ENCODE measurements at places on chromosomes 13 and 19. TPM values are rescaled to one million over a fixed set of nuclear protein-coding genes. Genes with fewer than 3 reads are reported as not detected.

Gene ATXN8OS
- not detected for total RNA-seq

Gene ZNF536
- total RNA-seq = 0.41 TPM

GRCh38 chr19:46347985-46348384 lies 1.1 kb downstream of the PPP5C start:
- no peaks in the 10 kb centered on the region for H3K27me3 ChIP-seq
- peak overlapping the region; percentile 99 for H3K4me3 ChIP-seq
- DNase-seq = no peak
- H3K4me1 ChIP-seq = peaks cover 49% of the 10 kb centered on the region

Gene DCT
- 0.27 TPM for total RNA-seq

Gene ZNF208
- total RNA-seq = 7.7 TPM

- H3K4me1 ChIP-seq = no peaks in the 10 kb centered on the region
- no peak for DNase-seq
Measured at GRCh38 chr19:3733549-3734309, 25.5 kb downstream of the TJP3 start.

DNA sequence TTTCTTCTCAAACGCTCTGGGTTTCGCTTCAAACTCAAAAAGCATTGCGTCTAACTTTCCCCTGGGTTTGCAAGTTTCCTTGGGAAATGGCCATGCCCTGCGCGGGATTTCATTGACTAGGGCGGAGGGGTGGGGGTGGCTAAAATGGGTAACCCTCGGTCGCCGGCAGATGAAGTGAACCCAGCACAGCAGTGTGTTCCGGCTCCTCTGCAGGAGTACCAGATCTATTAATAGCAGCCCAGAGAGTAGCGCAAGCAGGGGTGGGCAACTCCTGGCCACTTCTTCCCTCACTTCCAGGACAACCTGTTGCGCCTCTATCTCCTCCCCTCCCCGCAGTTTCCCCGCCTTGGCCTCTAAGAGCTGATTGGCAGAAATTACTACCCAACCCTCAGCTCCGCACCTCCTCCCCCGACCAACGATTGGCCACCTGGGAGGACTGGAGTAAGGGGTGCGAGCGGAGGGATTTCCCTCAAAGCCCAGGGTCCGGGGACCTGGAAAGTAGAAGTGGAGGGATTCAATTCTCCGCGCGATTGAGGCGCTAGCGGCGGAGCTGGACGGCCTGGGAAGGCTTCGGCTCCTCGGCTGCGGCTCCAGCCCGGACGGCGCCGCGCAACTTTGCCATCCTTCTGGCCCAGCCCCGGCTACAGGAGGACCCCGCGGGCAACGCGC lies at the start of gene FREM2:
Gene FREM2, plus strand, starts transcription at position 501 of the 669 bp plus-strand sequence. CDS start 268 bp downstream, outside the sequence.
- peak within 1 kb of the TSS; percentile 60 for H3K4me3 ChIP-seq
- no peak for DNase-seq
- H3K4me1 ChIP-seq = peaks cover 18% of the 10 kb centered on the region
- H3K27ac ChIP-seq = no peak within 1 kb of the TSS
- no peaks in the 10 kb centered on the region for H3K36me3 ChIP-seq
- no peaks in the 10 kb centered on the region for H3K27me3 ChIP-seq

- peak overlapping the region; percentile 99 for H3K4me3 ChIP-seq
- peak; percentile 37 for DNase-seq
- H3K27ac ChIP-seq = peak overlapping the region; percentile 90
Measured at GRCh38 chr19:37594982-37595382, 306 bp downstream of the ZNF540 start.

Gene SELENOV
- total RNA-seq = not detected

- H3K27ac ChIP-seq = no peak overlapping the region
- no peaks in the 10 kb centered on the region for H3K4me1 ChIP-seq
- no peaks in the 10 kb centered on the region for H3K36me3 ChIP-seq
Measured at GRCh38 chr19:19749117-19749907, 16.4 kb upstream of the ZNF14 start.

Gene SLC10A2
- not detected for total RNA-seq

DNA sequence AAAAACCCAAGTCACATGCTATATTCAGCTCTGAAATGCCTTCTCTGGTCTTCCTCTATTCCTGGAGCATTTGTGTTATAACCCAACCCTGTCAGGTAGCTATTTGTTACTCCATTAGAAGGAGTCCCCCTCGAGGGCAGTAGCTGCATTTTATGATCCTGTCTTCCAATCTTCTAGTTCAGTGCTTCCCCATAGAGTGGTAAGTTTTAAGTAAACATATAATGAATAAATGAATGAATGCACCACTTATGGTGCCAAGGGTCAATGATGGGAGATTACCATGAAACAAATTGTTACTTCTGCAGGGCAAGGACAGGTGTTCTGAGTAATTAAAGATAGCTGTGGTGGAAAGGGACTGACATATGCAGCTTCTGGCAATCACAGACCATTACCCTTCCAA lies 4.0 kb downstream of the RASL11A start:
- H3K36me3 ChIP-seq = no peaks in the 10 kb centered on the region
- H3K4me1 ChIP-seq = peaks cover 14% of the 10 kb centered on the region
- H3K4me3 ChIP-seq = no peak overlapping the region

DNA sequence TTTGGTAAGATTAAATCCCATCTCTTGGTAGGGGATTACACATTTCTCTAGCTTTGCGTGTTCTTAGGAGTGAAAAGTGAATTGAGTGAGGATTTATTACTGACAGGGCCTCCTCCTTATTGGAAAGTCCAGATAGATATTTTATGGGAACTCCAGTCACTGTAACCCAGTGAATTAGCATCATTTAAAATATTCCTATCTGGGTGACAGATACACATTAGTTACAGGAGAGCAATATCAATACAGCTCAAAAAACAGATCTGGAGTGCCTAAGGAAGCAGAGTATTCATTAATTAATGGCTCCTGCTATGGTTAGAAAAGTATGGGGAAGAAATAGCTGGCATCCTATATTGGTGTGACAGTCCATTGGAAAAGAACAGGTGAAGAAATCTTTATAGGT lies 248.2 kb downstream of the SLITRK6 start:
- H3K36me3 ChIP-seq = no peaks in the 10 kb centered on the region
- no peak overlapping the region for H3K27ac ChIP-seq
- no peaks in the 10 kb centered on the region for H3K4me1 ChIP-seq
- DNase-seq = no peak

DNA sequence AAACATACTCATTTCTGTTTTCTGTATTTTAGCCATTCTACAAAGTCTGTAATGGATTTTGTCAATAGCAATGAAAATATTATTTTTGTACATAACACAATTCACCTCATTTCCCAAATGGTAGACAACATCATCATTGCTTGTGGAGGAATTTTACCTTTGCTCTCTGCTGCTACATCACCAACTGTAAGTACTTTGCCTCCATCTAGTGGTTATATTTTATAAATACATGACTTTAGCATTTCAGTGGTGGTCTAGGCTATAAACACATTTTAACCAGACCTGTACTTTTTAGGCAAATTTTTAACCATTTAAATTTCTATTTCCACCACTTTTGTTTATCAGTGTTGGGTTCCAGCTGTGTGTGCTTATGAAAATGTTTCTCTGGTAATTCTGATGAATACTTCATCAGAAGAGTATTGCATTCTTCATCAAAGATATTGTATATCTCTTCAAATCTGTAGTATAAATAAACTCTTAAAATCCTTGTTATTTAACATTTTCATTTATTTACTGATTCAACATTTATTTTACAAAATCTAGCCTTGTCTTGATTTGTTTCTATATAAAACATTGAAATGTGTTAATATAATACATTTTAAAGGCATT lies 222.4 kb downstream of the NBEA start:
- no peaks in the 10 kb centered on the region for H3K36me3 ChIP-seq
- no peak overlapping the region for H3K4me3 ChIP-seq
- no peaks in the 10 kb centered on the region for H3K27me3 ChIP-seq
- no peaks in the 10 kb centered on the region for H3K4me1 ChIP-seq

DNA sequence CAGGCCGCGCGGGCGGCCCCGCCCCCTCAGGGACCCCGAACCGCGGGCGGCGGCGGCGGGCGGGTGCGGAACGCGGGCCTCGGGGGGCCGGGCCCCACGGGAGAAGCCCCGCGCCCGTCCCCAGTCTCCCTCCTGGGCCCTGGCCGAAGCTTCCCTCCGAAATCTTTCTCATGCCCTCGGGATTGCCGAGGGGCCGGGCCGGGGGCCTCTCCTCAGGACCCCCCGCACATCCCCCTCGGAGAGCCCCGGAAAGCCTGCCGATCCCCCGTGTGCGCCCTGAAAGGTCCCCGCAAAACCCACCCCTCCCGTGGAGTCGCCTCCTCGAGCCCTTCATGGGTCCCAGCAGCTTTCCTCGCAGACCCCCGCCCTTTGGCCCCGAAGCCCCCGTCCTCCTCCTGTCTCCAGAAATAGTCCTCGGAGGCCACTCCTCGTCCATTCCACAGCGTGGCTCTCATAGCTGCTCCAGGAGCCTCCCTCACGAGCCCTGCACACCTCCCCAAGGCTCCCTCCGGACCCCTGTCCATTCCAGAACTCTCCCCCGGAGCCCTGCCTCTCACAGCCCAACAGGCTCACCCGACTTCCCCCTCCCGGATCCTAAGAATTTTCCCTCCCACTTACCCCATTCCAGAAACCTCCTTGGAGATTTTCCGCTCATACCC lies 555 bp downstream of the SAMD4B start:
- H3K4me1 ChIP-seq = peaks cover 59% of the 10 kb centered on the region
- H3K4me3 ChIP-seq = peak overlapping the region; percentile 91
- H3K27ac ChIP-seq = peak overlapping the region; percentile 78
- H3K27me3 ChIP-seq = no peaks in the 10 kb centered on the region

Gene ATP8B3
- 1.4 TPM for total RNA-seq

DNA sequence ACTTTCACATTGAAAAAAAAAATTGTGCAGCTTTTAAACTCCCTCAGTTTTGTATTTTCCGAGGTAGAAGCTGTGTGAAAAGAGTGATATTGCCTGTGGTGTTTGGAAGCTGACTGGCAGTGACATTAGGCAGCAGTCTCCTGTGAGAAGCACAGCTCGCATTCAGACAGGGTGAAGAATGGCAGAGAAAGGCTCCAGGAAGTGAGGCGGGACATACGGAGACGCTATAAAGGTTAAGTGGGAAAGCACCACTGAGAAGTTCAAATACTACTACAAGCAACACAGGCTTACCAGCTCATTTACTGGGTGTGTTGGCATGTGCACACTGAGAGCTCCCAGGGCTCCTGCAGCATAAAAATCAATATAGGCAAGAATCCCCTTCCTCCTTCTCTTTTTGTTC lies 88.4 kb downstream of the RXFP2 start:
- DNase-seq = no peak
- no peaks in the 10 kb centered on the region for H3K36me3 ChIP-seq
- no peaks in the 10 kb centered on the region for H3K27me3 ChIP-seq
- no peak overlapping the region for H3K4me3 ChIP-seq

Gene ATP4A
- total RNA-seq = not detected

DNA sequence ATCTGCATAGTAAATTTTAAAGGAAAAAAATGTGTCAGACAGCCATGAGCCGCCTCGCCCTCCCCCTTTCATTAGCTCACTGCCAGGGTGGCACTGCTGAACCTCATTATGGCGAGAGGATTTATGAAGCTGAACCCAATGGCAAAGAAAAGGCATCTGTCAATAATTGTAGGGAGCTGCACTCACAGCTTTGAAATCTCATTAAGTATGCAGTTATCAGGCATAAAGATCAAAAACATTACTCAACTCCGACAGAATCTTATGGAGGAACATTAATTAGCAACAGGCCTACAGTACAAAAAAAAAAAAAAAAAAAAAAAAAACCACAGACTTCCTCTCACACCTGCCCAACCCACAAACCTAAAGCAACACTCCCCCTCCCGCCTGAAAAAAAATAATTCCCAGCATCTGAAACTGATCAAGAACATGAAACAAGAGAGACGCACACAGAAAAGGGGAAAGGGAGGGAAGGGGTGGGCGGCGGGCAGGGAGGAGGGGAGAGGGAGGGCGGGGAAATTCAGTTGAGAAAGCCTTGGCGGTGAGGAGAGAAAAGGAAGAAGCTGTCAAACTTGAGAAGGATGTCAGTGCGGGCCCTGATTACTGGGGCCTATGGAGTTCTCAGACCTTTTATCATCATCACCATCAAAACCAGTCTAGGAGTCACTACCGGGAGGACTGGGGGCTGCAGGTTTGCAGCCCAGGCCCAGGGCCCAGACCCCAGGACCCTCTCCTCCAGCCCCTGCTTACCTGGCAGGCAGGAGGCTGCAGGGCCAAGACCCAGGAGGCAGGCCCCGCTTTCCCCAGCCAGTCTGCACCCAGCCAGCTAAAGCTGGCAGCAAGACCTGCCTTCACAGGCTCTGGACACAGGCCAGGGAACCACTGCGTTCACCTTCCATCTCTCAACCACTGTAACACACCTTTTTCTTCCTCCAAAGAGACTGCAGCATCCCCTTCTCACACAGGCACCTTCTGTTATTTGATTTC lies 8.9 kb downstream of the TSHZ3 start:
- DNase-seq = no peak
- H3K27ac ChIP-seq = no peak overlapping the region
- no peaks in the 10 kb centered on the region for H3K27me3 ChIP-seq
- peaks cover 27% of the 10 kb centered on the region for H3K4me1 ChIP-seq
- H3K36me3 ChIP-seq = no peaks in the 10 kb centered on the region

Gene GPI
- 112 TPM for total RNA-seq

DNA sequence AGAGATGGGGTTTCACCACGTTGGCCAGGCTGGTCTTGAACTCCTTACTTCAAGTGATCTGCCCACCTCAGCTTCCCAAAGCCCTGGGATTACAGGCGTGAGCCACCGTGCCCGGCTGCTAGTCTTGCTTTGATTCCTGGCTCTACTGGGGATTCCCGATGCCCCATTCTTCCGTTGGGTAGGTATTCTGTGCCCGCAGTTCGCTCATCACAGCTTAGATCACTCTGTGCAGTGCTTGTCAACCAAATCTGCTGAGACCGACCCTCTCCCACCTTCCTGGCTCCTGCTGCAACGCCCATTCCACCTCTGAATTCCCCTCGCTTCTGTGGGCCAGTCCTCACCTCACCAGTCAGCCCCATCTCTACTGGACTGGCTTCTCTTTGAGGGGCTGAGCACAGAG lies 4.6 kb upstream of the ZNF414 start:
- no peak for DNase-seq
- H3K36me3 ChIP-seq = no peaks in the 10 kb centered on the region
- no peak overlapping the region for H3K27ac ChIP-seq
- H3K4me3 ChIP-seq = no peak overlapping the region

DNA sequence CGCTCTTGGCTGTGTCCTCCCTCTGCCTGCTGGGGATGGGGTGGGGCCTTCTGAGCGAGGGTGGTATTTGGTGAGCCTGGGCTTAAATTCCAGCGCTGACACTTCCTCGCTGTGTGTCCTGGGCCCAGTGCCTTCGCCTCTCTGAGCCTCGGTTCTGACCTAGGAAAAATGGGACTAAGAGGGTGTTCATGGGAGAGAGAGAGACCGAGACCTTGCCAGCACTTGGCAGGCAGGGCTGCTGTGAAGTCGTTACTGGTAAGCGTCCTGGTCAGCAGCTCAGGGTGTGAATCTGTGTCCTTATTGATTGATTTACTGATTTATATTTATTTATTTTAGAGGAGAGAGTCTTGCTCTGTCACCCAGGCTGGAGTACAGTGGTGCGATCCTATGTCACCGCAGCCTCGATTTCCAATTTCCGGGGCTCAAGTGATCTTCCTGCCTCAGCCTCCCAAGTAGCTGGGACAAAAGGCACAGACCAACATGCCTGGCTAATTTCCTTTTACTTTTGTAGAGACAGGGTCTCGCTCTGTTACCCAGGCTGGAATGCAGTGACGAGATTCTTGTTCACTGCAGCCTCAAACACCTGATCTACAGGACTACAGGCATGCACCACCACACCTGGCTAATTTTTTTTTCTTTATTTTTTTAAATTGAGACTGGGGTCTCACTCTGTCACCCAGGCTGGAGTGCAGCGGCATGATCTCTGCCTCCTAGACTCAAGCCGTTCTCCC lies 2.4 kb downstream of the PKN1 start:
- no peaks in the 10 kb centered on the region for H3K36me3 ChIP-seq
- peak overlapping the region; percentile 82 for H3K27ac ChIP-seq
- H3K27me3 ChIP-seq = no peaks in the 10 kb centered on the region
- no peak for DNase-seq
- peak overlapping the region; percentile 95 for H3K4me3 ChIP-seq

Gene MAP1S
- 31.7 TPM for total RNA-seq

Gene ZNF433
- total RNA-seq = 6.6 TPM

All from thoracic aorta (tissue), 2 donors.